ENCODE measurements at places on chromosomes 3 and 15. TPM values are rescaled to one million over a fixed set of nuclear protein-coding genes. Genes with fewer than 3 reads are reported as not detected.

DNA sequence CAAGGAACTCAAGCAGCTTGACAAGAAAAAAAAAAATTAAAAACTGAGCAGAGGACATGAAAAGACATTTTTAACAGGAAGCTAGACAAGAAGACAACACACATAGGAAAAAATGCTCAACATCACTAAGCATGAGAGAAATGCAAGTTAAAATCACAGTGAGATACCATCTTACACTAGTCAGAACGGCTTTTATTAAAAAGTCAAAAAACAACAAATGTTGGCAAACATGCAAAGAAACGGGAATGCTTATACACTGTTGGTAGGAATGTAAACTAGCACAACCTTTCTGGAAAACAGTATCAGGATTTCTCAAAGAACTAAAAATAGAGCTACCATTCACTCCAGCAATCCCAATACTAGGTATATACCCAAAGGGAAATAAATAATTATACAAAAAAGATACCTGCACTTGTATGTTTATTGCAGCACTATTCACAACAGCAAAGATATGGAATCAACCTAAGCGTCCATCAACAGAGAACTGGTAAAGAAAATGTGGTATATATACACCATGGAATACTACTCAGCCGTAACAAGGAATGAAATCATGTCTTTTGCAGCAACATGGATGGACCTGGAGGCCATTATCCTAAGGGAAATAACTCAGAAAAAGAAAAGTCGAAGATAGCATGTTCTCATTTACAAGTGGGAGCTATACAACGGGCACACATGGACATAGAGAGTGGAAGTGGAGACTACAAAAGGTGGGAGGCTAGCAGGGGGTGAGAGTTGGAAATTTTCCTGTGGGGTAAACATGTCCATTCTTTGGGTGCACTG lies 5.2 kb downstream of the GOLIM4 start:
- DNase-seq = no peak

ANO10 gene
- total RNA-seq = 51.6 TPM

- no peak for DNase-seq
Observed at GRCh38 chr3:104520228-104520655, 846.5 kb upstream of the ALCAM start.

CLDN16 gene
- total RNA-seq = 30.2 TPM

GRCh38 chr3:64022451-64023186 lies 675 bp downstream of the PSMD6 start:
- DNase-seq = peak; percentile 38

GRCh38 chr15:93035953-93036810 lies 52.8 kb downstream of the RGMA start:
- DNase-seq = peak; percentile 16

All from renal cortical epithelial cell (primary cell).